ENCODE measurements at places on chromosomes 2 and 18.

DNA sequence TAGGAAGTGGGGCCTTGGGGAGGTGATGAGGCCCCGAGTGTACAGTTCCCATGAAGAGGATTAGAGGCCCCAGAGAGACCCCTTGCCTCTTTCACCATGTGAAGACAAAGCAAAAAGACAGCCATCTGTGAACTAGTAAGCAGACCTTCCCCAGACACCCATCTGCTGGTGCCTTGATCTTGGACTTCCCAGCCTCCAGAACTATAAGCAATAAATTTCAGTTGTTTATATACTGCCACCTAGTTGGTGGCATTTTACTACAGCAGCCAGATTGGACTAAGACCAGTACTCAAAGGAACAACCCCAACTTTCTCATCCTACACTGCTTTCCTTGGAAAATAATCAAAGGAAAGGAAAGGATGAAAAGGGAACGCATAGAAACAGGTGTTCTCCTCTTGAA, 27.9 kb upstream of the CREG2 start:
- no peak for DNase-seq

DNA sequence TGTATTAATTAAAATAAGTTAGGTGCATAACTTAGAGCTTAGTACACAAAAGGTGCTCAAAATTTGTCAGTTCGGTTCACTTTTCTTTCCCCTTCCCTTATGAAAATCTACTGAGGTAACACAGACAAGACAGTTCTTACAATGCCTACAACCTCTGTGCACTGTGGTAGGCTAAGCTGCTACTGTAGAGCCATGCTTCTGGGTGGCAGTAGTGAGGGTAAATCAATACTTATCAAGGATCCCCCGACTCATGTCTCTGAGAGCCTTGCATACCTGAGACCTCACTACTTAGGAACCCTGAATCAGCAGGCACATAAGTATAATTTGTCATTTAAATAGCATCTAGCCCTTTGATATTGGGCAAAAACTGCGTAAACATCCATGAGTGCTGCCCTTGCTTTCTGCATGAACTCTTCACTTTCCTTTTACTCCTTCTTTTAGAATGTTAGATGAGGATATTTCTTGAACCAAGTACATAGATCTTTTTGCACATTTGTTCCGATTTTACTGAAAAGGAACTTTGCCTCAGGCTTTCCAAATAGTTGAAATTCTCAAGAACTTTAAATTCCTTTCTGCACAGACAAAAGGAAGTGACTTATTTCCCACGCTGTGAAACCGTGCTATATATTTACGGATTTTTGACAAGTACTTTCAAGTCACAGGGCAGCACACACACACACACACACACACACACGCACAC, 234.4 kb downstream of the TRIB2 start:
- DNase-seq, result no peak

GRCh38 chr2:216242365-216242764, 129.9 kb downstream of the MARCHF4 start:
- DNase-seq, result no peak

GRCh38 chr2:237289139-237289538, 124.8 kb downstream of the COL6A3 start:
- DNase-seq, result no peak

DNA sequence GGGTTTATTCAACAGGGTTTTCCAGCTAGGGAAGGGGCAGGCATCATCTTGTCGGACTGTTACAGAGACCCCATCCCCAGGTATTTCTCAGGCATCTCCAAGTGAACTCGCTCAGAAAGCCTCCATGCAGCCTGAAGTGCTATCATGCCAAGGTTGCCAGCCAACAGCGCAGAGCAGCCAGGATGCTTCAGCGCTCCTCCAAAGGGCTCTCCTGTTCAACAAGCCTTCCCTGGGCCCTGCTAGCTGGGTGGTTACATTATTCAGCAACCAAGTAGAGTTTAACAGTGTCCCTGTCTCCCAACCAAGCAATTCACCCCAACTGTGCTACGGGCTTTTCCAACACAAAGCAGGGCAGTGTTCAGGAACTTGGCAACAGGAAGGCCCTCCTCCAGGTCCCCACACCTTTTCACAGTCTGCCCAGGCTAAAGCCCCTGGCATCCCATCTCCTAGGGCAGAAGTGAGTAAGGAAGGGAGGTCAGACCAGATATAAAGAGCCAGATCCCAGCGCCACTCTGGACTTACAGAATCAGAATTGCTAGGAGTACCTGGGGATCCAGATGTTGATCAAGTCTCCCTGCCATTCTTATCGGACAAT, 52.9 kb downstream of the ZBTB7C start:
- no peak for DNase-seq

DNA sequence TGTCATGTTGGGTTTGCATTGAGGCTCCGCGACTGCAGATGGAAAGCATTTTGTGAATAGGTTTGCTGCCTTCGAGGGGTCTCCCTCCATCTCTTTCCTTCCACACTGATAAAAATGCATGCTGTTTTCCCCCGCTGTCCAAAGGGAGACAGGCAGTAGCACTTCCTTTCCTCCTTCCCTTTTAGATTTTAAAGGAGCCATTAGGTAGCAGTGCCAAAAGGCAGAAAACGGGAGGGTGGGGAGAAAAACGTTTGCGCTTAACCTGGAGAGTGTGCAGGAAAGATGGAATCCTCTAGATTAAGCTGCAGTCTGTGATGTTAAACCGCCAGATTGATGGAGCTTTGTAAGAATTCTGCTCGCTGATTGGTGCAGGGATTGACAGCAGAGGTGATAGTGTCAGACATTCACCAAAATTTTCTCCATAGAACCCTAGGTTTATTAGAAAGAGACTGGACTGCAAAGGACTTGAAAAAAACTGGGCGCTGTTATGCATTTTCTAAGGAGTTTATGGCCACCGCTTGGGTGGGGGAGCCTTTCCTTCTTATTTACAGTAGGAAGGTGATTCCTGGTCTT, 688 bp downstream of the MAPRE2 start:
- DNase-seq, result peak; percentile 58
